ENCODE measurements at places on chromosomes 11 and 22.

DNA sequence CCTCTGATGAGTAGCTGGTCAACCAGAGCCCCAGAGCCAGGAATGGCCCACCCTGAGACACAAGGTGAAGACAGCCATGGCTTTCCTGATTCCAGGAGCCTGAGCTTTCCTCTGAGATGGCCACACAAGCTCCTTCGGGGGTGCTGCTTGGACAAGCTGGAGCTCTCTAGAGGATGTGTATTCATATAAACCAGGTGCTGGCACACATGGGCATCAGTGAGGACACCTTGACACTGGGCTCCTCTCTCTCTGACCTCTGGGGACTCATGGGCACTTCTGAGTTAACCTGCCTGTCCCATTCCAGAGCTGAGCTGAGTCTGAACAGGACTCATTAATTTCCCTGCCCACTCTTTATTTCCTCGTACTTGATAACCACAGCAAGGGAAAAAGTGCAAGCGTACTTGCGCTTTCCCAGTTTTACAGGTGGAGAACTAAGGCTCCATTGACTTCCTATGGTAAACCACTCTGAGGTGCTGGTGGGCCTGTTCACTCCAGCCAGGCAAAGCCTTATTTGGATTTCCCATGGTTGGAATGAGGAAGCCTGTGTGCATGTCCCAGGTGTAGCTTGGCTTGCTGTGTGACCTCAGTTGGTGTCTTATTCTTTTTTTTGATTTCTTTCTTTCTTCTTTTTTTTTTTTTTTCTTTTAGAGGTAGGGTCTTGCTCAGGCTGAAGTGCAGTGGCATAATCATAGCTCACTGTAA is 25.4 kb downstream of the INSC start:
- no peak for DNase-seq

- DNase-seq, result no peak
Observed at GRCh38 chr11:45917286-45917622, 423 bp downstream of the PEX16 start.

GRCh38 chr11:60934790-60935605 is 10.7 kb downstream of the TMEM132A start:
- no peak for DNase-seq

DNA sequence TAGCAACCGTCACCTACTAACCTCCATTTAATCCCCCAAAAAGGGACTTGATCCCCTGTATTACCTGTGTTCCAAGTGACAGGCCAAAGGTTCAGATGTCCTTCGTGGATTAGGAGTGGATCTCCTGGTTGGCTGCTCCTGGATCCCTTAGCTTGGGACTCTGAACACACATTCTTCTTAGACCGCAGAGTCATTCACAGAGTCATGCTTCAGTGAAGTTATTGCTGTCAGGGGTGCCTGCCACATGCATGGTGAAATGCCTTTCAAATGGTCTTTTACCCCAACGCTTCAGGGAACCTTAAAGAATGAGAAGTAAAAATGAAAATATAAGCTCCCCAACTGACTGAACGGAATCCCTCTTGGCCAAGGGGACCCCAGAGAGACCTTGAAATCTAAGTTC is 49.1 kb downstream of the ADAMTS8 start:
- DNase-seq, result no peak

DNA sequence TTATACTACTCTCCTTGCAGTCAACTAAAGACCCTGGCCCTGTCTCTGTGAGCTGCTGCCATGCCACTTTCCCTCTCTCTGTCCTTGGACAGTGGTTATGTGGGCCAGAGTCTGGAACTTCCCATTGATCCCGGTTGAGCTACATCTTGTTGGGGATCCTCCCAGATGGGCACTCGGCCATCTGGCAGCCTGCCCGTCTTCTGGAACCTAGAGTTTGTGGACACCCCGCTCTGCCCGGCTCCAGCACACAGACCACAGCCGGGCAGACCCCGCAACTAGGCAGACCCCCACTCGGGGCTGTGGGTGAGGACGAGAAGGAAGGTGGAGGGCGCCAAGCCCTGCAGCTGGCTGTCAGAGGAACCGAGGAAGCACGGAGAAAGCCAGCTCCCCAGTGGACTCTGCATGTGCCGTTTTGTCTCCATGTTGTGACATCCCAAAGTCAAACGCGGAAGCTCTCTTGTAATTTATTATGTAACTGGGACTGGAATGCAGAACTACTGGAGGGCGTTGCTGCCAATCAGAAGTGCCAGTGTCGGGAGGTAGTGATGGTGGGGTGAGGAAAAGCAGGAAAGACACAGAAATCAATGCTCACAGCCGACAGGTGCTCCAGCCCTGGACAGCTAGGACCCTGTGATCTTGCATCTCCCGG is 207.7 kb downstream of the CEP164 start:
- DNase-seq, result no peak

GRCh38 chr11:12402691-12403120 is 25.3 kb downstream of the PARVA start:
- DNase-seq, result no peak

- DNase-seq, result peak; percentile 28
Observed at GRCh38 chr22:21652010-21652546, 10.0 kb downstream of the SDF2L1 start.

DNA sequence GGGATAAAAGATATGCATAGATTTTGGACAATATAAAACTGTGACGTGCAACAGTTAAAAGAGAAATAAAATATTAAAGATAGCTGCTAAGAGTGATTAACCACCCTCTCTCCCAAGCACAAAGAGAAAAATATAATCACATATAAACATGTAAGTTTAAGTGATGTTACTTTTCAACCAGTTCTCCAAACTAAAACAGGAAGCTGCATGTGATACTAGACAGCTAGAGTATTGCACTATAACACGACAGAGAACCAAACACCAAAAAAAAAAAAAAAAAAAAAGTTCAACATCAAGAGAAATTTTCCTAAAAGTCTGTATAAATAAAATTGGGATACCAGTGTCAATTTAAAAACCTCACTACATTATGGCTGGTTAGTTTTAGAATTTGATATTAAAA is 79.1 kb downstream of the PICALM start:
- no peak for DNase-seq

DNA sequence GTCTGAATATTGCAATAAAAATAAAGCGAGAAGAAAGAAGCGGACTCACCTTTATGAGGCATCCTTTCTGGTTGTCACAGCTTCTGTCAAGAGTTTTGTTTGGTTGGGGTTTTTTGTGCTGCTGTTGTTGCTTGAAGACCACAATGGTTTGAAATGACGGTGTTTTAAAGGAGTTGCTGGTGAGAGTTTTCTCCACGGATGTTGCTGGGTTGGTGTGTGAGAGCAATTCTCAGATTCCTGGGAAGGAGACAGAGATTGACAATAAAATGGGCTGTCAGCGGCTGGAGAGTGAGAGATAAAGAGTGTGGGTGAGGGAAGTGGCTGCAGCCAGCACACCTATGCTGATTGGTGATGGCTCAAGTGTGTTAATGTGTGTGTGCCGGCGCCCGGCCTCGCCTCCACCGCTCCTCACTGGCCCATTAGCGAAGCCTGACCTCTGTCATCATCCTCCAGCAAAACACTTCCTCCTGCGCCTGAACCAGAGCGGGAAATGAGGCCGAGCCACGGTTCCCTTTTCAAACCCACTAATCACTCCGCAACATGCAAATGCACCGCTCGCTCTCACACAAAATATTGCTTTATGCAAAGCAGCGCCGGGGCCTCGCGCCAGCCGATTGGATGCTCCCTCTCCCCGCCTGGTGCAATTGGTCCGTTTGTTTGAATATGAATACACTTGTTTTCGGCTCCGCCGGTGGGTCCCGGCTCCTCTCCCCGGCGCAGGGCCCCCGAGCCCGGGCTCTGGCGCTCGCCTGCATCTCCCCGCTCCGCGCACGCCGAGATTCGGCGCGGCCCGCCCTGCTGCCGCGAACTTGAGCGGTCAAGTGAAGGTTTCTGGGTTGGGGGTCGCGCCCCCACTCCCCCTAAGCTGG is at the start of gene PAX6:
Gene PAX6, minus strand, starts transcription at position 544 of the 869 bp plus-strand sequence. CDS start 4,911 bp downstream, outside the sequence.
- DNase-seq, result no peak

DNA sequence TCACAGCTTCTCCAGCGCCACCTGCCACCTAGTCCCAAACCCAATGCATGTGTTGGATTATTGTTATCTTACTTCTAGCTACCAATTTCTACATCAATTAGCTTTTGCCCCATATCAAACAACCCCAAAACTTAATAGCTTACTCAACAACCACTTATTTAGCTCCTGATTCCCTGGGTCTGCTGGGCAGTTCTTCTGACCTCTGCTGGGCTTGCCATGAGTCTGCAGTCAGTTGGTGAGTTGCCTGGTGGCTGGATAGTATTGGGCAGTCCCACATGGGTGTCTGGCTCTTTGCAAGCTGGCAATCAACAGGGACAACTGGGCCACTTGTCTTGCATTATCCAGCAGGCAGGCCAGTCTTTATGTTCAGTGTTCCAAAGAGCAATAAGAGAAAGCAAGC is 13.6 kb upstream of the MS4A15 start:
- DNase-seq, result no peak

GRCh38 chr22:16922706-16923105 is 85.3 kb downstream of the GAB4 start:
- no peak for DNase-seq

DNA sequence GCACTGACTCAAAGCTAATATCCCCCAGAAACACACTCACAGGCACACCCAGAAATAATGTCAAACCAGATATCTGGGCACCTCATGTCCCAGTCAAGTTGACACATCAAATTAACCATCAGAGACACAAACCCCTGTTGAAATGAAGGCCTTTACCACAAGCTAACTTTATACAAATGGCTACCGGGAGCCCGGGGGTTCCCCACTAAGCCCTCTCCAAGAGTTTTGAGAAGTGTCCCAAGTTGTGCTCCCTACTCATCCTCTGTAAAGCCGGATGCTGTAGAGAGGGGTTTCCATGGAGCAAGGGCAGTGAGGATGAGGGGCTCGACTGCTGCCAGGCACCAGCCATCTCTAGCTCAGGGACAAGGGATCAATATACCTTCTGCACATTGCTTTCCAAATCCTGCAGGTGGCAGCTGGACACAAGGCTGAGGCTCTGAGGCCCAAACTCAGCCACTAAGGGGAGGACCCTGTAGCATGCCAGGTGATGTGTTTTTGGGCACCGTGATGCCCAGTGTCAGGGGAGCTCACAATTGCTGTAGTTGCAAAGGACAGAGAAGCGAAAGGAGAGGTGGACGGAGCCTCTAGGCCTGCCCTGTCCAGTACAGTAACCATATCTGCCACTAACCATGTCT is 145.7 kb downstream of the TTC17 start:
- peak; percentile 33 for DNase-seq

DNA sequence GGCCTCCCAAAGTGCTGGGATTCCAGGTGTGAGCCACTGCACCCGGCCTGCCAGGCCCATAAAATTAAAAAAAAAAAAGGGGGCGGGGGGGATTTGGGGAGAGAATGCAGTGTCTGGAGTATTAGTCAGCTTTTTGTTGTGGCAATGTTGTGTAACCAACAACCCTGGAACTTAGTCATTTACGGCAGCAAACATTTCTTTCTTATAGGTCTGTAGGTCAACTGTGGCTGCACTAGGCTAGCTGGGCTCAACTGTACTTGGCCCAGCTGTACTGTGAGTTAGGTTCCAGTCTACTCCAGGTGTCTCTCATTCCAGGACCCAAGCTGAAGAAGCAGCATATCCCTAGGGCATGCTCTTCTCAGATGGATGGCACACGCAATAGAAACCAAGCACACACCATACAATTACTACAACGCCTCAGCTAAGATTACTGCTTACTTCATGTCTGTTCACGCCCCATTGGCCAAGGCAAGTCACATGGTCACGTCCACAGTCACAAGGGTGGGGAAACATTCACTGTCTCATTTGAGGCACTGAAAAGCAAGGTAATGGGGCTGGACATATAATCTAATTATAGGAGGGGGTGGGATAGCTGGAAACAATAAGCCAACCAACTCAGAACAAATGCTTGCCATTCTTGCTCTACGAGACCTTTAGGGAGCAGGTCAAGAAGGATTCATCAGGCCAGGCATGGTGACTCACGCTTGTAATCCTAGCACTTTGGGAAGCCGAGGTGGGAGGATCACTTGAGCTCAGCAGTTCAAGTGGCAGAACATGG is 10.4 kb upstream of the SPINDOC start:
- peak; percentile 46 for DNase-seq

- DNase-seq, result no peak
Observed at GRCh38 chr11:118186346-118187107, 10.1 kb upstream of the SCN2B start.

DNA sequence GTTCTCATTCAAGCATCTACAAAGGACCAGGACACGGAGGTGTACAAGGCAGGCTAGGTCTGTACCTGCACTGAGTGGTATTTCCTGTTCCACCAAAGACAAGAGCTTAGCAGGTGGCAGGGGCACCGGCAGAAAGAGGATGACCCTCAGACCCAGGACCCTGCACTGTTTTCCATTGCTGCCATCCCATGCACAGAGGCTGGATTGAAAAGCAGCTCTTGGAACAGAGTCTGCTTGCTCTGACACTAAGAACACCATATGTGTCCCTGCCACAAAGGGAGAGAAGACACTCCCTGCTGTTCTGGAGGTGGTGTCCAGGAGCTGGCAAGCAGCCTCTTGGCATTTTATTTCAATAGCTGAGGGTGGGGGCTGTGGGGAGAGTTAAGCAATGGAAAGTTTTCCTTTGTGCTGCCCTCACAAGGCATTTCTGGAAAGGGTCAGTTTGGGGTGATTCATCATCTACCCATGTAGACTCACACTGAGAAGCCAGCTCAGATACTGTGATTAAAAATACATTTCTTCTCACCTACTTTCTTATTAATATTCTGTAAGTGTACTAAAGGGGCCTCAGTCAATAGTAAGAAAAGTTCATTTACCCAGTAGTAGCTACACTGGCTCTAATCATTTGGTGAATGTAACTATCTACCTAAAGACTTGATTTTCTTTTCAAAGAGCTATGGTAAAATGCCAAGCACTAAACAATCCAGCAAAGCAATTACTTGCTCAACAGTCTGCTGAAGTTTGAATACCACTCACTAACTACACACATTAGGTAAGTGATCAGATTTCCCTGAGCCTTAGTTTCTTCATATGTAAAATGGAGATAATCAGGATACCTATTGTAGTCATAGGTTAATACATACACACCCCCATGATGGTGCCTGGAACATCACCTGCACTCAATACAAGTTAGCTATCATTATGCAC is 55.2 kb downstream of the SLC1A2 start:
- DNase-seq, result peak; percentile 92

DNA sequence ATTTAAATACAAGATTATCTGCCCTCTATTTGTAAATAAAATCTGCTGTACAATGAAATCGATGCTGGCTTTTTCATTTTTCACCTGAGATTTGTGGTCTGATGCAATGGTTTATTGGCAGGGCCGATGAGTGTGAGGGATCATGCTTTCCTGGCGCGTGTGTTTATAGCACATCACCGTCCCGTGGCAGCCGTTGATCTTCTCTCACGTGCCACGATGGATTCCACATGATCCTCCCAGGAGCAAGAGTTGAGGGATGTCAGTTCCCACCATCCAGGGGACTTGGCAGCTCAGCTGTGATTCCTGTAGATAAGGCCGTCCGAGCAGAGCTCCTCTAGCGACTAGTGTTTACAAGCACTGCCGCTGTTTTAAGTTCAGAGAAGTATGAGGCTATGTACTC is 213.7 kb downstream of the TBC1D22A start:
- no peak for DNase-seq

GRCh38 chr11:123429336-123429735 is 733 bp upstream of the GRAMD1B start:
- peak; percentile 26 for DNase-seq

GRCh38 chr11:69208190-69209037 is 52.7 kb downstream of the SMIM38 start:
- no peak for DNase-seq

GRCh38 chr11:80595011-80595410 is 1154.2 kb upstream of the TENM4 start:
- peak; percentile 84 for DNase-seq

- no peak for DNase-seq
Observed at GRCh38 chr11:133386262-133386661, 146.0 kb downstream of the OPCML start.

All from A172 (cell line).